ENCODE measurements at places on chromosomes 6 and 20.
A peak's percentile ranks its signal among the peaks of the same experiment; 100 is the strongest.

- DNase-seq: no peak
Measured at GRCh38 chr6:113385020-113385431, 472.1 kb upstream of the MARCKS start.

GRCh38 chr6:81204731-81205130, 547.8 kb downstream of the TENT5A start:
- no peak for DNase-seq

- no peak for DNase-seq
Measured at GRCh38 chr20:8066662-8067061, 47.1 kb upstream of the TMX4 start.

DNA sequence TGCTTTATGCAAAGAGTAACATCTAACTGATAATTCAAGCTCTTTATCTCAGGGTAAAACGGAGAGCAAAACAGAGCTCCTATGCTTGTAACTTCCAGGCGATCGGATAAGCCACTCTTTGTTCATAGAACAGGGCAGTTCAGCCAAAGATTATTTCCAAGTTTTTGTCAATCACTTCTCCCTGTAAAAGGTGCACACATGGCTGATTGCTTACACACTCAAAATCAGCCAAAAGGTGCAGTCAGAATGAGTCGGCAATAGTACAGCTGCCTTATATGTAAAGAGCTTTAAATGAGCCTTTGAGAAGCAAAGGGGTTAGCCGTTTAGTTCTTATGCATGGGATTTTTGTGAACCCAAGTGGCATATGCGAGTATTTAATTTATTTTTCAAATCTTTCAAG, 449.6 kb upstream of the POU3F2 start:
- DNase-seq: no peak

- peak; percentile 15 for DNase-seq
Measured at GRCh38 chr6:155418017-155418761, 37.5 kb downstream of the NOX3 start.

DNA sequence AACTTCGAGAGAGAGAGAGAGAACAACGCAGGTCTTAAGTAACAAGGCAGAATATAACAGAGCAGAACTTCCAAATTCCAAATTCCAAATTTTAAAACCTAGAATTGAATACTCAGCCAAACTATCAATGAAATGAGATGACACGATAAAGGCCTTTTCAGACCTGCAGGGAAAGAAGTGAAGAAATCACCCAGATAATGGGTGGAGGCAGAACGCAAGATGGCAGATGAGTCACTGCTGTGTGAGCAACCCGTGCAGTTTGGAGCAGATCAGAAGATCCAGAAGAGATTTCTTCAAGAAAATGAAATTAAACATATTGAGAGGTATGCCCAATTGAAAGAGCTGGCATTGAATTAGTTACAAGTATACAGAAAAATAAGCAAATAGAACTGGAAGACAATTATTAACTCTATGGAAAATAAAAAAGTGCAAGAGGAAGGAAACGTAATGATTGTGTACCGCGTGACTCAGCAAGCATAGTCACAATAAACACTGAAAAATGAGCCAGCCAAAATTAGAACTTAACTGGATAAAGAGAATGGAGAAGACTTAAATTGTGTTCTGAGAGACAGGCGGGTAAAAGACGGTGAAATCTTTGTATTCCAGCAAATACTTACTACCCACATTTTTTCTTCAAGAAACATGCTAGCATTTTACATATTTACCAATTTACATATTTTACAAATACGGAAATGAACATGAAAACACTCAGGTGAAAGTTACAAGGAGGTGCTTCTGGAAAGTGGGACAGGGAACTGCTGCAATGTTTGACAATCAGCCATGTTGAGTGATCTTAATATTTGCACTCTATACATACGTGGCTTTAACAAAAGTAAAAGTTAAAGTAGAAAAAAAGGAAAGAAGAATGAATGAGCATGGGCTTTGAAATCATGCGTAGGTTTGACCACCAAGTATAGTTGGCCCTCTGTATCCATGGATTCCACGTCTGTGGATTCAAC, 87.9 kb upstream of the CDYL start:
- DNase-seq: no peak

DNA sequence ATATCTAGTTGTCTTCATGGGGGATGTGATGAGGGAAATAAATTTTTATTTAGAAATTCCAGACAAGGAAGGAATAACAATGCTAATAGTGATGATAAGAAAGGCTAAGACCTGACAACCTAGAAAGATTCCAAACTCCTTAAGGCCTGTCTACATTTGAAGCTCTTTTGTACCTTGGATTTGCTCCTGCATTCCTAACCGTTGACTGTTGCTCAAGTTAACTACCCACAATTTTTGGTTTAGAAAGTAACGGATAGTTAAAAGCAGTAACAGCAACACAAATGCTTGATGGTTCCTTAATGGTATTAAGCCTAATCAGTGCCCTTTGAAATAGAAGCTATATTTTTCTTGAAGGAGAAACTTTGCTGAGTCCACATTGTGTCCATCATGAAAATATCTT, 52.9 kb downstream of the TRMT11 start:
- DNase-seq: no peak

DNA sequence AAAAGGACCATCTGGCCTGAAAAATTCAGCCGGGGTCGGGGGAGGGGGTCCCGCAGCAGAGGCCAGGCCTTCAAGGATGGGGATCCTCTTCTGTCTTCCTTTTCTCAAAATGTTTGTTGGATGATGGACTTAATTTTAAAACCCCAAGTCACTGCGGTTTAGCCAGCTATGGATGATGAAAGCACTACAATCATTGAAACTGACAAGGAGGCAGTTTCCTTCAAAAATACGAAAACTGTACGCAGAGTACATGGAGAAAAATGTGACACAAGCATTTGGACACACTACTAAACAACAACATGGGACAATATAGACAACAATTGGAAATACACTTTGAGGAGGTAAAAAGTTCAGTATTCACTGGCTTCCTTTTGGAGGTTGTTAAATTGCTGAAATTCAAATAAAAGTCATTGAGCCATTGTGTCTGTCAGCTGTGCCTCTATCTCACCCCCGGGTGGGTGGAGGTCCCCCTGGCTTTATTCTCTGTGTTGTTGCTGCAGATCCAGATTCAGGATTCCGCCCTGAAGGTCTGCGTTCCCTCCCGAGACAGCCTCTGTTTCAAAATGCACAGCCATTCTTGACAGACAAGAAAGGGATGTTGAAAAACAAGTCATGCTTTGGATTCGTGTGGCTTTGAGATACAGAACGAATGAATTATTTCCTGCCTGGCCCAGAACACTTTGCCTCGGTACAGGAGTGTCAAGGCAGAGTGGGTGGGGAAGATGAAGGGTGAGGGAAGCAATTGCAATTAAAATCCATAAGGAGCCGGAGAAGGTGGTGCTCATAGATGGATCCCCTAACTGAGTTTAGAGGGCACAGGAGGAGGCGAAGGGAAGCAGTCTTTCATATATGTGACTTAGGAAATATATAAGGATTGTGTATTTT, 118.2 kb downstream of the TTLL2 start:
- DNase-seq: no peak

- no peak for DNase-seq
Measured at GRCh38 chr6:83847179-83847578, 6.0 kb upstream of the RIPPLY2 start.
